ENCODE measurements at places on chromosomes 6 and 20. TPM values are rescaled to one million over a fixed set of nuclear protein-coding genes. Genes with fewer than 3 reads are reported as not detected.
A peak's percentile ranks its signal among the peaks of the same experiment; 100 is the strongest.

The HBS1L gene
- total RNA-seq = 41.7 TPM

DNA sequence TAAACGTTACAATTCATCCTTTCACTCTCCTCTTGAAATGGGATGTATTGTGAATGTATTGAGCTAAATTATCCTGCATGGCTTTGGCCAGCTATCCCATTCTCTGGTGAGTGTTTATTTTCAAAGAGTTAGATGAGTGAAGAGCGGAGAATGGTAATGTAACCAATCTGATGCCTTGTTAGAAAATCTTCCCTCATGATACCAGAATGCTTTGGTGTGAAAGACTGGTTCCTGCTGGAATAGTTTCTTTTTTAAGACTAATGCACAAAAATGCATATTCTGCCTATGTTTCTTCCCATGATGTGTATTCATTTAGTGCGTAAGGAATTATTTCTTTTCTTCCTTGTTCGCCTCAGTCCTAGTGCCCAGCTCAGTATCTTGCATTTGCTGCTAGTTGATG lies 506.7 kb downstream of the PRKN start:
- H3K27me3 ChIP-seq = no peaks in the 10 kb centered on the region
- no peak for DNase-seq

DNA sequence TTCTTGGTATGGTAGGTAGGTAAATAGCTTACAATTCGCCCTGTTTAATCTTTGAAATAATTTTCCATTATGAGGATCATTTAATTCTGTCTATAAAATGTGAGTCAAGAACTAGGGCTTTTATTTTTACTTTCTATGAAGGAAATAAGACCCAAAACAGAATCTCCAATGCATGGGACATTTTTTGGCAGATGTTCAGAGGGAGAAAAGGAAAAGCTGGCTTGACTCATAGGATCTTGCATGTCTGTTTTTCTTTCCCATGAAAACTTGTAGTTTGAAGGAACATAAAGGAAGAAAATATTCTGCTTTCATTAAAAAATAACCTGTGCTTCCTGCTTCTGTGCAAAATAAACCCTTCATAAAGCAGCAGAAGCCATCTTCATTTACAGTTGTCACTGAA lies 143.1 kb upstream of the INSM1 start:
- H3K4me1 ChIP-seq = no peaks in the 10 kb centered on the region
- no peaks in the 10 kb centered on the region for H3K27me3 ChIP-seq
- H3K4me3 ChIP-seq = no peak overlapping the region

- no peaks in the 10 kb centered on the region for H3K36me3 ChIP-seq
- H3K4me3 ChIP-seq = no peak overlapping the region
- H3K27me3 ChIP-seq = no peaks in the 10 kb centered on the region
- H3K27ac ChIP-seq = no peak overlapping the region
- no peaks in the 10 kb centered on the region for H3K4me1 ChIP-seq
Observed at GRCh38 chr6:36701401-36701991, 3.9 kb downstream of the RAB44 start.

DNA sequence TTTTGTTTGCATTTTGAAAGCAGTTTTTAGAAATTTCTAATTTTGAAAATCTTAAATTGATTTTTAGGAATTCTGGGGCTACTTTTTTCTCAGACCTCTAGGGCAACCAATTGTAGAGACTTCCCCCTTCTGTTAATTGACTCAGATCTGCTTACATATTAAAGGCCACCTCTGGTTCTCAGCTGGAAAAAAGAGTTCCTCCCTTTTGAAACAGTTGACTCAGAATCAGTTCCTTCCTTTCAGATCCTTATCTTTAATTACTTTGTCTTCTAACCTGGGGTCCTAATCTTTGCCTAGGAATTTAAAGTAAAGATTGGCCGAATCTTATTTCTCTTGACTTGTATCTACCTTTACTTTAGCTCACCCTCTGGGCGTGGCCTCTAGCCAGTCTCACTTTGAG lies 146.8 kb downstream of the LAMA2 start:
- no peaks in the 10 kb centered on the region for H3K4me1 ChIP-seq
- H3K27me3 ChIP-seq = no peaks in the 10 kb centered on the region
- H3K27ac ChIP-seq = peak overlapping the region; percentile 14
- no peaks in the 10 kb centered on the region for H3K36me3 ChIP-seq
- H3K4me3 ChIP-seq = no peak overlapping the region

DNA sequence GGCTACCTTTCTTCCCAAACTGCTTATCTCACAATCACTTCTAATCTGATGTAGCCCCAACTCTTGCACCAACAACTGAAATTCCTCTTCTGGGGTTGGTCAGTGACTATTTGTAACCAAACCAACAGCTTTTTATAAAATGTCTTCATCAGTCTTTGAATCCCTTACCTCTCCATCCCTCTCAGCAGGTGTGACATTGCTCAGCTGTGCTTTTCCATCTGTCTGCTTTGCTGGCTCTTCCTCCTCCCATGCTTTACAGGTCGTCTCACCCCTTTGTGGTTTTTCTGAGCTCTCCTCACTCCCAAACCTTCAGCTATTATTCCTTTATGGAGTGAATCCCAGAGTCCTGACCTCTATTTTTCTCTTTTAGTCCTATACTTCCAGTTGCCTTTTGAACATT lies 5.9 kb downstream of the MAP7 start:
- DNase-seq = no peak
- no peak overlapping the region for H3K4me3 ChIP-seq
- H3K4me1 ChIP-seq = peaks cover 2% of the 10 kb centered on the region
- H3K36me3 ChIP-seq = no peaks in the 10 kb centered on the region

The ANKRD66 gene
- total RNA-seq = not detected

GRCh38 chr20:21509079-21509596 lies 4.7 kb downstream of the NKX2-2 start:
- H3K27ac ChIP-seq = no peak overlapping the region
- no peak overlapping the region for H3K4me3 ChIP-seq
- DNase-seq = no peak
- H3K4me1 ChIP-seq = peaks cover 55% of the 10 kb centered on the region
- peaks cover 14% of the 10 kb centered on the region for H3K27me3 ChIP-seq

DNA sequence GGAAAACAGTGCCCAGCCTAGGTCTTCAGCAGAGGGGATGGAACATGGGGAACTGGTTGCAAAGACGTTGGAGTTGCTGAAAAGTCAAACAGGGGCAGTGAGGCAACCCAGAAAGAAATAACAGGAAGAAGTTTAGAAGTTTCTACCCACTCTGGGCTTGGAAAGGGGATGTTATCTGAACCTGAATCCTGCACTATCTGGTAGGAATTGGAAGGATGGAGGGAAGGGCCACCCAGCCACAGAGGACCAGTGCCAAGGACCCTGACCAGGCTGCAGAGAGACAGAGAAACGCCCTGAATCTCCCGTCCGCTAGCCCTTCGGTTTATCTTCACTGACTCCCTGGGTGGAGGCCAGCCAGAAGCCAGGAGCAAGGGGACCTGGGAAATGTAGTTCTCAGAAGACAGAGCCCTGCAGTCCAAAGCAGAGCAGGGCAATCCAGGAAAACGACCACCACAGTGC lies 217.3 kb upstream of the RREB1 start:
- H3K36me3 ChIP-seq = no peaks in the 10 kb centered on the region
- H3K27me3 ChIP-seq = no peaks in the 10 kb centered on the region
- H3K4me3 ChIP-seq = no peak overlapping the region

DNA sequence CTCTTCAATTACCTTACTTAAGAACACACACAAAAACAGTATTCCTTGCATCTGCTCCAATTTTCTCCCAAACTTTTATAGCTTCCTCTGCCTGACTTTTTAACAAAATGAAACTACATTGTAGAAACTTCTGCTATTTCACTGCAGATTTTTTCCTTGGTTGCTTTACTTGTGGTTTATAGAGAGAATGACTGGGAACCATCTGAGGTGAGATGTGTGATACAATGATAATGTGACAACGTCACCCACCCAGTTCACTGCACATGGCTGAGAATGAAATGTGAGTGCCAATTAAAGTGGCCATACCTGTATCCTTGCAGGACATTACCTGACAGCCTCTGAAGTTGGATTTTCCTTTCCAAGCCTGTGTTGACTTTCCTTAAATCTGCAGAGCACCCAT lies 258.4 kb downstream of the CD83 start:
- no peaks in the 10 kb centered on the region for H3K4me1 ChIP-seq
- DNase-seq = no peak
- no peak overlapping the region for H3K4me3 ChIP-seq
- no peak overlapping the region for H3K27ac ChIP-seq
- H3K27me3 ChIP-seq = no peaks in the 10 kb centered on the region

GRCh38 chr6:81772741-81773140 lies 20.3 kb upstream of the TENT5A start:
- no peaks in the 10 kb centered on the region for H3K27me3 ChIP-seq
- H3K27ac ChIP-seq = no peak overlapping the region
- H3K4me1 ChIP-seq = no peaks in the 10 kb centered on the region

DNA sequence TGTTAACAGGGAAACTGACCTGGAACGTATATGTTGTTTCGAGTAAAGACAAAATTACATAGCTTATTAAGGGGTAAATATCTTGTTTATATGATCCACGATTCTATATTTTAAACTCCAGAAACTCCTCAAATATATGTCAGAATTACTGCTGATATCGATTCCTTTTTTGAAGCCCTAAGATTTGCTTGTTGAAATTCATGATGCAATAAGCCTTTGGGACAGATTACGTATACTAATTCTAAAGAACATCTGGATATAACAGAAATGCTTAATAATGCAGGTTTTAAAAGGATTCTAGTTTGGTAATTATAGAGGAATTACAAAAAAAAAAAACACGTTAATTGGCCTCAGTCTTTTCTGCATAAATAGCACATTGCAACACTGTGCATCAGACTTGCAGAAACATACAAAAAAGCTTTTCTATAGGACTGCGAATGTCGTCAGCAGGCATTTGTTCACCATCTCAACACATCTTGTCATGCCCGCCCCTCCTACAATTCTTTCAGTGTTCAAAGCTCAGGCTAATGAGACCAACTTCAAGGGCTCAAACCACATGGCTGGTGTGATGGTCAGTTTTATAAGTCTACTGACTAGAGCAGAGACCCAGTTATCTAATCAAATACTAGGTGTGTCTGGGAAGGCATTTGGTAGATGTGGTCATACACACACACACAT lies 74.9 kb downstream of the AGPAT4 start:
- no peaks in the 10 kb centered on the region for H3K4me1 ChIP-seq
- H3K4me3 ChIP-seq = no peak overlapping the region
- H3K27me3 ChIP-seq = no peaks in the 10 kb centered on the region
- H3K36me3 ChIP-seq = no peaks in the 10 kb centered on the region

The COL21A1 gene
- total RNA-seq = 16.7 TPM

DNA sequence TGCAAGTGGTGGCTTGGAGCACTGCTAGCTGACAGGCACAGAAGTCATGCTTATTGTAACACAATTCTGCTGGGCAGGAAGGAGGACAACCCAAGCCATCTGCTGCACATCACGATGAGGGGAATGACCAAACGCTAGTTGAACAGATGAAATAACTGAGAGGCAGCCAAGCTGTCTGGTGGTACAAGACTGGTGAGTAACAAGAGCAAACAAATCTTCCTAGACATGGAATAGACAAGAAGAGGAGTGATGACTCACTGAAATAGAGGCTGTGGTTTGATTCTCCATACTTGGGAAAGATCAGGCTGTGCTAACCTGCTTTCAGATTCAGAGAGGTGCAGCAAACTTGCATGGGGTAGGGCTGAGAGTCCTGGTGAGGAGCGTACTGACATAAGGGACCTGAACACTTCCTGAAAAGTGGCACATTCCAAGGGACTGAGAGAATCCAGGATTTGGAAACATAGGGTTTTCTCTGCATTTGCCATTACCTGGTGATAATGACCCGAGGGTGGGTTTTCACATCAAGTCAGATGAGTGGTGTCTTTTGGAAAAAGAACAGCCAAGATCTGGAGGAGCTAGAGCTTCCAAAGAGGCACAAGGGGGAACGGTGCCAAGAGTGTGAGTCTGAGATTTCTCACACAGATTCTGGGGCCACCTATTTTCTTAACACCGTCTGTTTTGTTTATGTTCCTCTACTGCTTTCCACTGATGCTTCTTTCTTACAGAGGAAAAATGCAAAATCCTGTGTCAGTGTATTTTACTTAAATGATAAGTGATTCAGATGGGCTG lies 60.0 kb downstream of the PRL start:
- no peaks in the 10 kb centered on the region for H3K27me3 ChIP-seq
- no peak for DNase-seq
- no peaks in the 10 kb centered on the region for H3K36me3 ChIP-seq
- no peaks in the 10 kb centered on the region for H3K4me1 ChIP-seq

DNA sequence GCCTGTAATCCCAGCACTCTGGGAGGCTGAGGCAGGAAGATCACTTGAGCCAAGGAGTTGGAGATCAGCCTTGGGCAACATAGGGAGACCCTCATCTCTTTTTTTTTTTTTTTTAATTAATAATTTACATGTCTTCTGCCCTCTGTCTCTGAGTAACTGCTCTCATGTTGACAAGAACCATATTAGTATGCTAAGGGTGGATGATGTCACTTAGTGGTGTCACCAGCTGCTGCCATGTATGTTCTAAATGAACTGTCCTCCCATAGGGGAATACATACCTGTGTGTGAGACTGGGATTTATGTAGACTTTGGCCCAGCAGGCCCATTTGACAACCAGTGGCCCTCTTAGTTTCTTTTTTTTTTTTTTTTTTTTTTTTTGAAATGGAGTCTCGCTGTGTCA lies 65.6 kb downstream of the SCAND1 start:
- no peaks in the 10 kb centered on the region for H3K27me3 ChIP-seq
- peaks cover 8% of the 10 kb centered on the region for H3K4me1 ChIP-seq
- no peak for DNase-seq
- no peak overlapping the region for H3K4me3 ChIP-seq

The HLA-DRB5 gene
- total RNA-seq = 4.7 TPM

The ATP6V1G2 gene
- 5.4 TPM for total RNA-seq

DNA sequence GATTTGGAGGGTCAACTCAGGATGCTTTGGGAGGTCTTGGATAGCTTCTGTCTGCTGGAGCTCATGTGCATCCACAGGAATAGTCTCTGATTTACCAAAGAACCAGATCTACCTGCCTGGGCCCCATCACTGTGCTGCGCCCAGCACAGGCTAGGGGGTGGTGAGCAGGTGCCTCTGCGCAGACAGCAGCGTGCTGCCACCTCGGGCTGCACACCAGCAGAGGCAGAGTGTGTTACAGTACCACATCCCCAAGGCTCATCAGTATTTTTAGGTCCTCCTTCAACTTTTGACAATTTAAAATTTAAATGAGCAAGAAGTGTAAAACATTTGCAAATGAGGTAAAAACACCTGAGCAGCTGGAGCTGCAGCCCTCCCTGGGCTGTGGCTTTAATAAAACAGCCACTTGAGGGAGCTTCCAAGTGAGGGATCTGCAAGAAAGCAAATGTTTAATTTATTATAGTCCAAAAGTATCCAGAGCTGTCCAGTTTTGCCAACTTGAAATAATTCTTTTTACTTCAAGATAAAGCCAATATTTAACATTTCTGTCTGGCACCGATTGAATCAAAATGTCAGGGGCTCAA lies 324.9 kb downstream of the ZFAND3 start:
- no peak for DNase-seq
- H3K36me3 ChIP-seq = no peaks in the 10 kb centered on the region
- peaks cover 20% of the 10 kb centered on the region for H3K4me1 ChIP-seq
- H3K27ac ChIP-seq = no peak overlapping the region

The BEND6 gene
- total RNA-seq = 1.5 TPM
